ENCODE measurements at places on chromosomes 6 and 20. TPM values are rescaled to one million over a fixed set of nuclear protein-coding genes. Genes with fewer than 3 reads are reported as not detected.

The CNKSR3 gene
- total RNA-seq: 0.78 TPM

The PSORS1C2 gene
- not detected for total RNA-seq

The TMEM74B gene
- not detected for total RNA-seq

The SSTR4 gene
- total RNA-seq: not detected

The MOCS1 gene
- 3.9 TPM for total RNA-seq

The STX11 gene
- 24.6 TPM for total RNA-seq

The OR2J3 gene
- total RNA-seq: not detected

- DNase-seq: no peak
Measured at GRCh38 chr20:35884541-35884865, 69.8 kb downstream of the SCAND1 start.

DNA sequence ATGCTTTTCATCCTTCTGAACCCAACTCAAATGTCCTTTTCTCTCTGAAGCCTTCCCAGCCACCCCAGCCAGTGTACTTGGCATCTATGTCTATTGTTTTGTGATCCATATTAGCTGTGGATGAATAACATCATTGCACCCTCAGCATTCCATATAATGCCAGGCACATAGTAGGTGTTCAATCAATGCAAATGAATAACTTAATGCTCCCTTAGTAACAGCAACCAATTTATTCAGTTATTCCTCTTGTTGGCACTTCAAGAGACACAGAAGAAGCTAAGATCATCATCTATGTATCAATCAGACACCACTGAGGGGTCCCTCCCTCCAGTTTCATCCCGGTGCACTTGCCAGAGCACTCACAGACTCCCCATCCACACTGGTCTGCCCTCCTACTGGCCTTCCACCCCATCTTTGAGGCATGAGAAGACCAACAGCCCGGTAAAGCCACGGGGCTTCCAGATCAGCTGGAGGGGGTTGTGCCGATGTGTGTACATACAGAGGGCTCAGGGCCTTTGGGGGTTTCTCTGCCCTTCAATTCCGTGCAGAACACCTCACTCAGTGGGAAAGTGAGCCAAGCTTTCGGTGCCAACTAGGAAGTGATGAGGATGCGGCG lies 2.4 kb upstream of the TAF8 start:
- DNase-seq: no peak

- no peak for DNase-seq
Measured at GRCh38 chr6:161095916-161096315, 104.3 kb downstream of the MAP3K4 start.

- DNase-seq: no peak
Measured at GRCh38 chr6:163165922-163166321, 248.6 kb upstream of the QKI start.

GRCh38 chr6:145373826-145374225 lies 361.5 kb downstream of the EPM2A start:
- no peak for DNase-seq

- DNase-seq: no peak
Measured at GRCh38 chr6:11214084-11214833, 18.2 kb downstream of the NEDD9 start.

DNA sequence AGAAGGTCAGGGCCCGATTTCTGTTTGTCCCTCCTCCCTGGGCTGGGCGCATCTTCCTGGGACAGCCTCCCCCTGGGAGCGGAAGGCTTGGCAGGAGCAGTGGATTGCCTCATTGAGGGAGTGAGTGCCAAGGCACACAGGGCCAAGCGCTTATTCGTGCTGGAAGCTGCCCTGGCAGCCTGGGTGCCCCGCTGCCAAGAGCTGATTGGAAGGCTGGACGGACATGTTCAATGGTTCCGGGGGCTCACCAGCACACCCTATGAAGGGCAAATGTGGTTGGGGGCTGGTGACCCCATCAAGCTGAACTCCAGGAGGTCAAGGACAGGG lies 10.3 kb upstream of the ZNF831 start:
- no peak for DNase-seq

DNA sequence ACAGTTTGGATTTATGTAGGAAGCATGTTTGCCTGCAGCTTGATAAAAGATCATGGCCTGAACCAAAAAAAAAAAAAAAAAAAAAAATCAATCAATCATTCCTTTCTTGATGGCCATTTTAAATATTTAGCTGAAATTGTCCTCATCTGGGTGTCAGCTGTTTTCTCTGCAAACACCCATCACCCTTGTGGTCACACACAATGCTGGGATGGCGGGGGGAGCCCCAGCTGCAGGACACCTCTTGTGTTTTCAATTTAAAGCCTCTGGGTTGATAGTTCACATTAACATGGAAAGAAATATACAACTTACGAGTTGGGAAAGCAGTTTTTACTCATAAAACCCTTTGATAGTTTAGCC lies 160.4 kb downstream of the ZFP64 start:
- no peak for DNase-seq

DNA sequence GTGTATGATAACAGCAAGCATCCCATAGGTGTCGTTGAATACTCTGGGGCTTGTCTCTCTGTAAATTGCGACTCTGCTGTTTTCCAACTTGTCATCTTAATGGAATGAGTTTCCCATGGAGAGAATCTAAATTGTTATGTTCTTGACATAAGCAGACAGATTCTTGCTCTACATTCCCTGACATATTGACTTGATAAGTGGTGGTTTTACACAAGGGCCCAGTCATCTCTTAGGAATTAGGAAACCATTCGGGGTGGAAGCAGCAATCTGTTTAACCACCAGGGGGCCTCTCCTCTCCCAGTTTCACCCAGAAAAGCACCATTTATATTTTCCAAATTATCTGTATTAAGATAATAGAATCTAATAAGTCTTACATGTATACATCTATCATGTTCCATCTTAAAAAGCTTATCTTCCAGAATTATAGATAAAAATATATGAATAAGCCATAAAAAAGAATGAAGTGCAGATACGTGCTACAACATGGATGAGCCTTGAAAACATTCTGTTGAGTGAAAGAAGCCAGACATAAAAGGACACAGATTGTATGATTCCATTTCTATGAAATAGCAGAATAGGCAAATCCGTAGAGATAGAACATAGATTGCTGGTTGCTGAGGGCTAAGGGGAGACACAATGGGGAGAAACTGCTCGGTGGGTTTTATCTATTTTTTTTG lies 23.1 kb upstream of the MROH8 start:
- DNase-seq: peak; percentile 22

DNA sequence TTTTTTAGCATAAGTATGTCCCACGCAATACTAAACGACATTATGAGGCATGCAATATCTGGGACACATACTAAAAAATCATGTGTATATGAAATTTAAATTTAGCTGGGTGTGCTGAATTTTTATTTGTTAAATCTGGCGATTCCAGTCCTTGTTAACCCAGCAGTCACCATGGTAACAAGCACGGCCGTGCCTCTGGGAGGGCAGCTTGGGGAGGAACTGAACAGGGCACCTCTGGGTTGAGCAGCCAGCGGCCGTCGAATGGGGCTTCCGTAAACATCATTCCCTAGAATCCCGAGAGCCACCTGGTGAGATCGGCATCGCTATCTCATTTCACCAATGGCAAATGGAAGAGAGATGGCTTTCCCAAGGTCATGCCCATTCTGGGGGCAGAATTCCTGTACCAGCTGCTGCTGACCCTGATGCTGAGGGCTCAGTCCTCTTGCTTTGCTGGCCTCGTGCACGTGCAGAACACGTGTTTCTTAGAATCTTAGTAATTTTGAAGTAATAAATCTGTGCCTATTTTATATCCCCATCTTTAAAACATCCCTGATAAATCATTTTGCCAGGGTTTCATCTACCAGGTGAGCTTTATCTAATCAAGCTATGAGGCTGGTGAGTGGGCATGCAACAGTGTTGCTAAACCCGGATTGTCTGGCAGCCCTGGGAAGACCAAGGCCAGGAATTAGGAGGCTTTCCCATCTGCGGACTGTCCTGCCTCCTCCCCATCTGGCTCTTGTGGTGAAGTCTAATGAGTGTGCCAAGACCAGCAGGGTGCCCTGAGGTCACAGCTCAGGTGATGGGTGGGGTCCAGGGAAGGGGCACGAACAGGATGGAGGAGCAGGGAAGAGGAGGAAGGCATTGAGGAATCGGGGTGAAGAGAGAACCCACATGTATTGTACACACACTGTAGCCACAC lies 85.1 kb downstream of the AGPAT4 start:
- DNase-seq: no peak

DNA sequence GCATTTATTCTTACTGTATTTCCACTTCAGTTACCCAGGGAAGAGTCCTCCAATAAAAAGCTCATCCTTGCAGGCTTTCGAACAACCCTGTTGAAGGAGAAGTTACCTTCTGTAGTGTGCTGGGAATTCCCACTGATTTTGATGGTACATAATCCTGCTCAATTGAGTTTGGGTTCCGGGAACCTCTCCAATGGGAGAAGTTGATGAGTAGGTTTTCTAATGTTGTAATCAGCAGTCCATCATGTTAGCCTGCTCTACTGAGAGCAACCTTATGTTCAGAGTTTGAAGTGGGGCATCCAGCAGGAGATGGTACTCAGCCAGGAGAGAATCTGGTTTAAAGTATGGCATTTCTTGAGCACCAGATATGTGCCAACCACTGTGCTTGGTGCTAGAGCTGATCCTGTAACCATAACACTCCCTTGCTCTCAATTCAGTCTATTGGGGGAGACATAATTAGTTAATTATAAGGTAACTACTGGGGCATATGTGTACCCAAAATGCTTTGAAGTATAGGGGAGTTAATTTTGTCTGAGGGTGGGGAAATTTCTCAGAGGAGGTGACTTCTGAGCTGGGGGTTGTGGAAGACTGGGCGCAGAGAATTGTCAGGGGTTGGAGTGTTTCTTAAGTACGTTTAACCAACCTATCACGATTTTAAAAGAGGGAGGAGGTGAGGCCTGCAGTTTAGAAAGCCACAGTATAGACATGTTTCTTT lies 2.1 kb downstream of the TOP1 start:
- no peak for DNase-seq

Data from activated naive CD4-positive, alpha-beta T cell treated with anti-CD3 and anti-CD28 coated beads, Interleukin-2, amount 50 U/mL, for 72 hours (primary cell).